Activated naive CD8-positive, alpha-beta T cell treated with anti-CD3 and anti-CD28 coated beads, Interleukin-2, amount 50 U/mL, for 16 hours (primary cell): ENCODE measurements at places on chromosomes 1 and 21.

GRCh38 chr1:232883992-232884661 lies 66.3 kb upstream of the NTPCR start:
- DNase-seq: no peak

GRCh38 chr1:63463248-63463647 lies 59.8 kb downstream of the ITGB3BP start:
- DNase-seq: no peak

DNA sequence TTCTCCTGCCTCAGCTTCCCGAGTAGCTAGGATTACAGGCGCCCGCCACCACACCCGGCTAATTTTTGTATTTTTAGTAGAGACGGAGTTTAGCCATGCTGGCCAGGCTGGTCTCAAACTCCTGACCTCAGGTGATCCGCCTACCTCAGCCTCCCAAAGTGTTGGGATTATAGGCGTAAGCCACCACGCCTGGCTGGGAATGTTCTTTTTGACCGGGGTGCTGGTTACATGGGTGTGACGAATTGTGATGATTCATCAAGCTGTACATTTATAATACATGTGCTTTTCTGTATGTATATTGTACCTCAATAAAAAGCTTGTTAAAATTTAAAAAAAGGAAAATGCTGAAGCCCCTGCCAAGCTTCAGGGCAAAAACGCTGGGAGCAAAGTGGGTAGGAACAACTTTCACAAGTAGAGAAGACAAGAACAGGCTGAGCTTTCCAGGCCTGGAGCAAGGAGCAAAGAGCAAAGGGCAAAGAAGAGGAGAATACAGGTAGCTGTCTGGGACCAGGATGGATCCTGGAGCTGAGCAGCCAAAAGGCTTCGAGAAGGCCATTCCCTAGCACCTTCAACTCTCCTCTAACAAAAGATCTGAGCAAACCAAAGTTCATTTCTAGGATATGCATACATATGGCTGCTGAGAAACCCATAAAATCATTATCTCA lies 20.5 kb upstream of the YRDC start:
- DNase-seq: no peak

- DNase-seq: no peak
Measured at GRCh38 chr1:71210718-71211117, 129.9 kb upstream of the ZRANB2 start.

DNA sequence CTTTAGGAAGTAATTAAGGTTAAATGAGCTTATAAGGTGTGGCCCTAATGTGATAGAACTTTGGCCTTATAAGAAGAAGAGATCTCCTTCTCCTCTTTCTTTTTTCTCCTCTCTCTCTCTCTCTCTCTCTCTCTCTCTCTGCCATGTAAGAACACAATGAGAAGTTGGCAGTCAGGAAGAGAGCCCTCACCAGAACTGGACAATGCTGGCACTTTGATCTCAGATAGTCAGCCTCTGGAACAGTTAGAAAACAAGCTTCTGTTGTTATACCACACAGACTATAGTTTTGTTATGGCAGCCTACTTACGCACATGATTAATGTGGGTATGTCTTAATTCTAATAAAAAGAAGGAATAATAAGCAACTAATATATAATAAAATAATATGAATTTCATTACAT lies 444.2 kb upstream of the LRRC7 start:
- DNase-seq: no peak

- peak; percentile 10 for DNase-seq
Measured at GRCh38 chr1:45543581-45544417, 6.8 kb upstream of the AKR1A1 start.

GRCh38 chr1:161834967-161835550 lies 68.9 kb downstream of the ATF6 start:
- DNase-seq: no peak

DNA sequence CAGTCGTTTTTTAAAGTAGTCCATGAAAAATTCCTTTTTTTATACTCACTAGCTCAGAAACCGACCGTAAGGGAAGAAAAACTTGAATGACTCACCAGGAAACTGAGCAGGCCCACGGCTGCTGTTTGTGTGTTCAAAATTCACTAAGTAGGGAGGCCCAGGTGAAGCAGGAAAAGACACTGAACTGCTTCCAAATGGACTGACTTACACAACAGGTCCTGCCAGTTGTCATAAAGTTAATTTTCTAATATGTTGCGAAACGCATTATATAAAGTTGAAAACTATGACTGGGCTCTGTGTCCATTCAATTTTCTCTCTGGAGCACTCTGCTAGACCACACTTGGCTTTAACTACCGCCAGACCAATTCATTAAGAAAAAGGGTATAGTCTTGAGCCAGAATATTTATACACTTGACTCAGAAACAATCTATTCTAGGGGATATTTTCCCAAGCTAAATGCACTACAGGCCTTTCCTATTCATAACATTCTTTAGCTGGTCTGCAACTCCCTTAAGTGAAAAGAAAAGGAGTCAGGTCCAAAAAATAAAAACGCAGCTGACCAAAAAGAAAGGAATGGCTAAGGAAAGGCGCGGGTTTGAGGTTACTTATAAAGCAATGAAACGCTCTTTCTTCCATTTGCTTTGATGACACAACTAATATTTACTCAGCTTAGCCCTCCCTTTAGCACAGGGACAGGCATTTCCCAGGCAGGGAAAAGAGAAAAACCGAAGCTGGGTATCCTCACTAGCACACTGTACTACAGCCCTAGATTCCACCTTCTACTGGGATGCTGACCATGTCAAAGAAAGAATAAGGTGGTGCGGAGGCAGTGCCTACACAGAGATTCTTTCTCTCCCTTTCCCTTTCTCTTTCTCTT lies 306.3 kb upstream of the ESRRG start:
- DNase-seq: no peak

DNA sequence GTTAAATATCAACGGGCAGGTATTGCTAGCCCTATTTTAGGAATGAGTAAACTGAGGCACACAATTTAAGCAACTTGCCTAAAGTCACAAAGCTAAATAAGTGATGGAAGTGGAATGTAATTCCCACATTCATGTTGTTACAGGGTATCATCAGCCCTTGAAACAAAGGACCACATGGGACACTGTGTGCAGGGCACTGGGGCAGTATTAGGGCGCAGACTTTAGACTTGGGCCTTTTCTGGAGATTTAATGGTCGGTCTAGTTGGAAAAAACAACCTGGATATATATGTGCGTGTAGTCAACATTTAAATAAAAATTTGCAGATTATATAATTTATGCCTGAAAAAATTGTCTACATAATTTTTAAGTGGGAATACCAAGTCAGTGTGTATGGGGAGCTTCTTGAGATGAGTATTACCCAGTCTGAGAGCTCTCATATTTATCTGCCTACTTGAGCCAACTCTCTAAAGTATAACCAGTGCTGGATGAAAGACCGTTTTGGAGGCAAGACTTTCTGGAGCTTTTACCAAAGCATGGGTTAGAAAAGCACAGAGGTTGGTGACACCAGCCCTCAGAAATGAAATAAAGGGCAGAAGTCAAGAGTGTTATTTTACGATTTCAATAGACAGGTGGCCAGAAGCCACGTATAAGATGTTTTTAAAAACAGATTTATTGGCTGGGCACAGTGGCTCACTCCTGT lies 1.6 kb downstream of the KDM1A start:
- no peak for DNase-seq

GRCh38 chr1:193537266-193538002 lies 351.0 kb upstream of the B3GALT2 start:
- peak; percentile 65 for DNase-seq

DNA sequence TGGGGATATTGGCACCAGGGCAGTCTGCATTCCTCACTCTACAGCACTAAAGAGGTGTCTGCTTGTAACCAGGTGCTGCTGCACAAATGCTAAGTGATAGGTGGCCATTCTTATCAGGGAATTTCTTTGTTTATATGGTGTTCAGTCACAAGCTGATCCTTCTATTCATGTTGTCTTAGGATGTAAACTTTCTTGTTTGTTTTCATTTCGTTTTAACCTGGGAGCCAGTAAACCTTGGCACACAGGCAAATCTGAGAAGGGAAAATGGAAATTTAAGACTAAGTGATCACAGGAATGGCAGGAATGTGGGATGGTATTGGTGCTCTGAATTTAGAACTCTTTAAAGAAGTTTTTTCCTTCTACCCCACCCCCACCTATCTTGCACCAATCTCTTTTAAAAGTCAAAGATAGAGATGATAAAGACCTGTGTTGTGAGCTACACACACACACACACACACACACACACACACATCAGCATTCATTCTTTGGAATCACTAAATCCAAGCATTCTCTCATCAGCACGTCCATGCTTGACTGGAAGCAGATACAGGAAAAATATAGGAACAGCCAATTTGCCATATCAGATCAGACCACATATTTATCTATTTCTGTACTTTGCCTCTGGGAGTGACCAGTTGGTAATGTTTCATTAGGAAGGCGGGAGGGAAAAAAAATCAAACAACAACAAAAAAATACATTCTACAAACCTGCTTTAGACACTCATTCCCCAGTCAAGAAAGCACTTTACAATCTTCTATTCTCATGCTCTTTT lies 451.4 kb upstream of the ADGRL2 start:
- no peak for DNase-seq
